ENCODE measurements at places on chromosomes 12 and 14.

GRCh38 chr12:53759261-53759660 lies 7.5 kb upstream of the CISTR start:
- no peak for DNase-seq

- DNase-seq = no peak
Measured at GRCh38 chr12:6584293-6584692, 16.2 kb upstream of the NOP2 start.

- no peak for DNase-seq
Measured at GRCh38 chr12:11695321-11695720, 45.8 kb downstream of the ETV6 start.

DNA sequence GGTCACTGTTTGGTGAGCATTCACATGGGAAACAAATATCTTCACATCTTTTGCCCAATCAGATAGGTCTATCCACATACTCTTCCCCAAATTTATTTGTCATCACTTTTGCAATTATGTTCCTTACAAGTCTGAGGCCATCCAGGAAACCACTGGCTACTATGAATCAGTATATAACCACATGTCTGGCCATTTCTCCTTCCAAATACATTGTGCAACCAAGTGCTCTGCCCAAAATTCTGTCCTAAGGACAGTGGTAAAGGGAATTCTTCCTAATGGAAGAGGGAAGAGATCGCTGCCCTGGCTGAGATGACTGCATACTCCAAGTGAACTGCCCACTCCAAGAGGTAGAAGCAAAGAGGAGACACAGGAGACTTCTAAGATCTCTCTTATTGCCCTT lies 148.9 kb upstream of the MAX start:
- DNase-seq = no peak

DNA sequence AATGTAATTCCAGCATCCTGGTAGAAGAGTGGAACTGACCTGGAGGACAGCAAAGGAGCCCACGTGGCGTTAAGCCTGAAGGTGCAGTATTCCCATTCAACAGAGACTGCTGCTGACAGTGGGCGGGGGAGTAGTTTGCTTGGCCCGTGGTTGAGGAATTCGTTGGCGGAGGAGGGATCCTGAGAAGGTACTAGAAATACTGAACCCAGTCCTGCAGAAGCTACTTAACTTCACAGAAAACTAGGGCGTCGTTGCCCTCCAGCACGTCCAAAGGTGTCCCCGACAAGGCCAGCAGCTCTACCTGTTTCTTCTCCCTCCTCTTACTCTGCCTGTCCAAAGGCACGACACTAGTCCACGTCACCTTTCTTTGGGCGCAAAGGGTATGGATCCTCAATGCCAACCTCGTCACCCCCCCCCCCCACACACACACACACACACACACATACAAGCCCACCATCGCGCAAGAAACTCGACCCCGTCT lies 303 bp downstream of the PUS7L start:
- no peak for DNase-seq

DNA sequence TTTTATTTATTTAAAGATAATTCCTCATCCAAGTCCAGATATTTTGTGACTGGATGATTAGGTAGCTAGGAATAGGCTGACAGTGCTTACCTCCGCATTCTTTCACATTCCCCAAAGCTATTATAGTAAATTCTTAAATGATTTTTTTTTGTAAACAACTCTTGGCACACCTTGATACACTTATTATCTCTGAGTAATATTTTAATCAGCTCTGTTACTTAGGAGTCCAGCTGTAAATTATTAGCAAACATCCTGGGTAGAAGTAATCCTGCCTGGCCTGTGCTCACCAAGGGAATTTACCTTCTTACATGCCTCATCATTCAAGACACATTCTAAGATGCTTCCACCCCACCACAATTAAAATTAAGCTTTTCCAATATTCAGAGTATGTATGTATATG lies 186.1 kb downstream of the SLC2A13 start:
- DNase-seq = no peak

- DNase-seq = no peak
Measured at GRCh38 chr14:79337761-79338160, 873.5 kb downstream of the DIO2 start.

GRCh38 chr12:58412461-58413060 lies 471.2 kb downstream of the ATP23 start:
- DNase-seq = no peak

DNA sequence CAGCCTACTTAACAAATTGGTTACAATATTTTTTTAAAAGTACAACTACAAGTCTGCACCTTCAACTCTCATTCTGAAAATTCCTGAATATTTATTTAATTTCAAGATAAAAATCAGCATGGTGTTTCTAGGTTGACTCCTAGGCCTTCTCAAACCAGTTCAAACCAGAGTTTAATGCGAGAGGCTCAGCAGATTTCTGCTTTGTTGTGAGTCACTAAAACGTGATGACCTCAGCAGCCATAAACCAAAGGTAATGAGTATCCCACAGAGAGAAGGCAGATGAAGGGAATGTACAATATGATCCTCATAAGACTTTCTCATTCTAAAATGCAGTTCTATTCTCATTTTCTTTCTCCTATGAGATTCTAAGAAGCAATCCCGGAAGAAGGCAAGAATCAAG lies 1.5 kb downstream of the PRDM4 start:
- no peak for DNase-seq

GRCh38 chr14:99465288-99465687 lies 15.4 kb downstream of the SETD3 start:
- no peak for DNase-seq

DNA sequence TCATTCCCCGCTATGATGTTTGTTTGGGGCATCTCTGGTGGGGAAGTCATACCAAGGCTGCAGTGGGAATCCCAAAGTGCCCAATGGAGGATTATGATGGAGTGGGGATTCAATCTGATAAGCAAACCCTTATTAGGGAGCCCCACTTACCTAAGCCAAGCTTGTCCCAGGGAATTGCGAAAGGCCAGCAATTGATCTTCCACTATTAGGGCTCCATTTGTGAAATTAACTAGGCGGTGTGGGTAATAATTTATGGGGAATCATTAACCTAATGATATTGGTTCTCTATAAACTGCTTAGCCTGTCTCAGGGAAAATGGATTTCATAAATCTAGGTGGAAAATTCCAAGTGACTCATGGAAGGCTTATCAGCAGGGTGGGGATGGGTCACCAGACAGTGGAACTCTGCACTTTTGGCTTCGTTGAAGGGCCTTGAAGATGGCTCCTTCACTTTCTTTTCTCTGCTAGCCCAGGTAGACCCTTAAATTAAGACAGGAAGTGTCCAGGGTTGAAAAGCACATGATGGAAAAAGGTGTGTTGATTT lies 113.0 kb upstream of the WSCD2 start:
- no peak for DNase-seq

- DNase-seq = no peak
Measured at GRCh38 chr12:53843545-53843944, 91.8 kb upstream of the CISTR start.

GRCh38 chr12:119153477-119154434 lies 25.0 kb upstream of the HSPB8 start:
- DNase-seq = no peak

DNA sequence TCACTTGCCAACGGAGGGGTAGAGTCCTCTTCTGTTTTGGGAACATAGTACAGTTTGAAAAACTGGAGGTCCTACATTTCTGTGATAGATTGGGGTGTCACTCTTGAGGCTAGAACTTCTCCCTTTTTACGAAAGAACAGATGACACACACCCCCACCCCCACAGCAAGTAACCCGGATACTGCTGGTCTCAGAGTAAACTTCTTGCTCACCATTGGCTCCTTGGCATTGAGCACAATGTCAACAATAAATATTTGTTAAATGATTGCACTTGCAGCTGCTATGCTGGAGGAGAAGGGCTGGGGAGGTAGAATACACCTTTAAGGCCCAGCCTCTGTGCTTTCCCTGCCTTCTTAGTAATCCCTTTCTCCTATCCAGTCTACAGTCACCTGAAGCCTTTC lies 149.8 kb downstream of the TGFB3 start:
- DNase-seq = no peak

- no peak for DNase-seq
Measured at GRCh38 chr12:3615862-3616261, 124.9 kb downstream of the PRMT8 start.

- no peak for DNase-seq
Measured at GRCh38 chr12:130051900-130052299, 110.4 kb upstream of the FZD10 start.

- DNase-seq = no peak
Measured at GRCh38 chr12:123523518-123523917, 10.0 kb downstream of the RILPL1 start.

- peak; percentile 86 for DNase-seq
Measured at GRCh38 chr12:14260011-14260993, 105.2 kb upstream of the ATF7IP start.

DNA sequence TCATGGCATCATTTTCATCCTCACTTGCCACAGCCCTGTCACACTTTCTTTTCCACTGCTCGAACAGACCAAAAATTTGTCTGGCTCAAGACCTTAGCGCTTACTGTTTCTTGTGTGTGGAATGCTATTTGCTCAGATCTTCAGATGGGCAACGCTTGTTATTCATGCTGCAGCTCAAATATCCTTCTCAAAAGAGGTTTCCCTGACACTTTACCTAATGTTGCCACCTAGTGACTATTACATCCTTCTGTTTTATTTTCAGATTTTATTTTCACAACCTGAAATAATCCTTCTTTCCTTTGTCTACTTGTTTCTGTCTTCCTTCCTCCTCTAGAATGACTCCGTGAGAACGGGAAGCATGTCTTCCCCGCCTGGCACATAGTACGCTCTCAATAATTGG lies 5.6 kb downstream of the FBXO33 start:
- no peak for DNase-seq

DNA sequence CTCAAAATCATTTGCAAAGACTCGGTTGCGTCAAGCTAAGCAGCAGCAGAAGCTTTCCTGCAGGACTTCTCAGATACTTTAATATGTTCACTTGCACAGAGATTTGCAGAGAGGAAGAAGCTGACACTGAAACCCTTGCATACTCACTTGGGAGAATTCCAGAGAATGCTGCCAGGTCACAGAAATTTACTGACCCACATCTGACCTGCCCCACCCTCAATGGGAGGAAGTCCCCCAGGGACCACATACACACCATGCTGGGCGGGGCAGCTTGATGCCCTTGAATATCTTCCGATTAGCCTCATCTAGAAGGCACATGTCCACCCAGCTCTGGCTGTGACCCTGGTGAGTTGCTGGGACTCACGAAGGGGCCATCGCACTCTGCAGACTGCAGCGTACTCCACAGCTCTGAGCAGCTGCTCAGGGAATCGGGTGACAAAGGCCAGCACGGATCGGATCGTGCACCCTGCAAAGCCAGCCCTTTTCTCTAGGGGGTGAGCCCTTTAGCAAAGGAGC lies 83.2 kb downstream of the ITPK1 start:
- no peak for DNase-seq

- DNase-seq = no peak
Measured at GRCh38 chr14:99539491-99539890, 58.3 kb downstream of the CCNK start.

GRCh38 chr14:69822456-69822855 lies 25.4 kb upstream of the SLC10A1 start:
- no peak for DNase-seq

- no peak for DNase-seq
Measured at GRCh38 chr12:111819191-111820158, 22.6 kb upstream of the MAPKAPK5 start.

DNA sequence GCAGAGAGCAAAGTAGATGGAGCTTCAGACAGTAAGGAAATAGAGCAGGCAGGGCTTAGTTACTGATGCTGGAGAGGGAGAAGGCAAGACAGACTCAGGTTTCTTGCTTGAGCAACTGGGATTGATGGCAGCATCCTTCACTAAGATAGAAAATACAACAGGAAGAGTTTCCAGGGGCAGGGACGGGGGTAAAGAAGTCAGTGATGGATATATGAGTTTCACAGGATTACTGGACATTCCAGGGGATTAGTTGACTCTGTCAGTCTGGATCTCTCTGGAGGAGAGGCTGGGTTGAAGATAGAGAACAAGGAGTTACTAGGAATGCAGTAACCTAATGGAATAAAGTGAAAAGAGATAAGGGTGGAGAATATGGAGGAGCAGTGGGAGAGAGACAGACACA lies 74.5 kb upstream of the ATF1 start:
- DNase-seq = no peak

DNA sequence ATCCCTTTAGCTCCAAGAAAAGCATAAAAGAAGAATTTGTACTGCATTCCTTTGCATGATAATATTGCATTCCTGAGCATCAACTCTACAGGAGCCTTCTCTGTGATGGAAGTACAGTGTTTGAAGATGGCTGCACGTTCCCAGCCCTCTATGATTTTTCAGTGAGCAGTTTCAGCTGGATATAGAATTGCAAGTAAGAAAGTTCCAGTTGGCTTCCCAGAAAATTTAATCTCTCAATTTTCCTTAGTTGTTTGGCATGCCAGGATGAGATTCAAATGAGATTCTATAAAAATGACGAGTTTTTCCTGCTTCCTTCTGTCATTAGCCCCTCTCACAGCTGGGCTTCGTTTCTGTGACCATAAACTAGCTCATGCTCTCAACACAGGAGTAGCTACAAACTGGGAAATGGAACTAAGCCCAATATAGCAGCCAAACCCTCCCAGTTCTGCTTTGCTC lies 109.9 kb downstream of the TTC8 start:
- DNase-seq = peak; percentile 47

DNA sequence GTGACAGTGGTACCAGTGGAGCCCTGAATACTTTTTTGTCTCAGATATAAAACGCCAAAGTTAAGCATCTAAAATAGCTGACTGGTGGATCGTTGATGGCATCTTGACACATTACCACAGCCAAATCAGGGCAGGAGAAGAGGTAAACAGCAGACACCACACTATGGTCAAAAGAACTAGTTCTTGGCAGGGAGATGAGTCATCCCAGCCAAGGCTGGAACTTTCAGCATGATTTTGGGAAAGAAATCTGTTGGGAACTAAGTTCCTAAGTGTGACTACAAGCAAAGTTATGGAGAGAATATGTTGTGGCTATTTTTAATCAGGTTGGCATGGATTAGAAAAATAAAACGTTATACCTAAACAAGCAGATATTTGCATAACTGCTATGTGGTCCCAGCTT lies 36.9 kb downstream of the LGR5 start:
- DNase-seq = no peak

GRCh38 chr12:132197581-132198354 lies 53.5 kb downstream of the NOC4L start:
- DNase-seq = peak; percentile 41

DNA sequence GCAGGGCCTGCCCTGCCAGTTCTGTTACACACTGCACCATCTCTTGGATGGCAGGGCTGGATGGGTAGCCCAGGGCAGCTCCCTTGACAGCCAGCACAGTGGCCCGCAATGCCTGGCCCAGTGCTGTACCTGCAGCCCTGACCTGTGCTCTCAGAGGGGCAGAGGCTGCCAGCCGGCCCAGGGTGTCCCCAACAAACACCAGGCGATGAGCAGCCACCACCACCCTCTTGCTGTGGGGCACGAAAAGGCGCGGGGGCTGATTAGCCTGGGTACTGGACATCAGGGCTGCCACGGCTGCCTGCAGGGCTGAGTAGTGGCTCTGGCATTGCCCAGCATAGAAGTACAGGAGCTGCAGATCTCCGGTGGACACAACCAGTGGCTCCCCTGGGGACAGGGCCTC lies 4.6 kb upstream of the SLC22A17 start:
- no peak for DNase-seq

DNA sequence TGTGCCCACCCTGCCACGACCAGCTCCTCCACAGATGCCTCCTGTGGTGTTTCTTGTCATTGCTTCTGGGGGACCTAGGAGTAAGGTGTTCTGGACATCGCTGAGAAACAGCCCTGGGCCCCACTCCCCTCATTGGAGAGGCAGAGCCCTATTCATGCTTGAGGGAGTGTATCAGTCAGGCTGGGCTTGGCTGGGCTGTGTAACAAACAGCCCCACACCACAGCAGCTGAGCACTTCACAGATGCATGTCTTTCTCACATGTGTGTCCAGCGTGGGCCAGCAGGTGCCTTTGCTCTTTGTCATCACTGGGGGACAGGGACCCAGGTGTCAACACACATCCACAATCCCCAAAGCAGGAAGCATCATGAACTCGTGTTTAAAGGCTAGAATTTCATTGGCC lies 65.1 kb upstream of the FBRSL1 start:
- no peak for DNase-seq

Data from hindlimb muscle (tissue), 1 donor.